ENCODE measurements at places on chromosomes 7 and 10. TPM values are rescaled to one million over a fixed set of nuclear protein-coding genes. Genes with fewer than 3 reads are reported as not detected.
A peak's percentile ranks its signal among the peaks of the same experiment; 100 is the strongest.

GRCh38 chr10:104300736-104301292 lies 31.8 kb downstream of the GSTO2 start:
- peak; percentile 95 for DNase-seq

DNA sequence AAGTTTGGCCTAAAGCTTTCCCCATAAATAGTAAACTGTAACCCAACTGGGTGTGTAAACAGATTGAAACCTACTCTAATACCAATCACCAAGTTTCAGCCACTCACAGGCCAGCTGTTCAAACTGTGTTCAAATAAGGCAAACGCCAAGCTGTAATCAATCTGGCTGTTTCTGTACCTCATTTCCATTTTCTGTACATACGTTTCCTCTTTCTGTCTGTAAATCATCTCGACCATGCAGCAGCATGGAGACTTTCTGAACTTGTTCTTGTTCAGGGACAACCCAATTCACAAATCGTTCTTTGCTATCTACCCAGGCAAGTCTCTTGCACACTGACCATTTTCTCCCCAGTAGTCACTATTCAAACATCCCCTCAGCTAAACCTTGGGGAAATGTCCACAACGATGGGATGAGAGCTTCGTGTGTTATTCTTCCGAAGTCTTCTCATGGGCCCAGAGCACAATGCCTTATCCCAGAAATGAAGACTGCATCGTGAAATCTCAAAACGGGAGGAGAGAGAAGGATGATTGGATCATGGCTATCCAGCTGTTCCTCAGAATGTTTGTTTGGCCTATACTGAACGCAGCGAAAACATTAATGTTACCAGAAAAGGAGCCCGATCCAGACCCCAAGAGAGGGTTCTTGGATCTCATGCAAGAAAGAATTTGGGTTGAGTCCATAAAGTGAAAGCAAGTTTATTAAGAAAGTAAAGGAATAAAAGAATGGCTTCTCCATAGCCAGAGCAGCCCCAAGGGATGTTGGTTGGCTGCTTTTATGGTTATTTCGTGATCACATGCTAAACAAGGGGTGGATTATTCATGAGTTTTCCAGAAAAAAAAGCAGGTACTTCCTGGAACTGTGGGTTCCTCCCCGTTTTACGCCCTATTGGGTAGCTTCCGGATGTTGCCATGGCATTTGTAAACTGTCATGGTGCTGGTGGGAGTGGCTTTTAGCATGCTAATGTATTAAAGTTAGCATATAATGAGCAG lies 86.2 kb downstream of the SLC16A9 start:
- DNase-seq = no peak

DNA sequence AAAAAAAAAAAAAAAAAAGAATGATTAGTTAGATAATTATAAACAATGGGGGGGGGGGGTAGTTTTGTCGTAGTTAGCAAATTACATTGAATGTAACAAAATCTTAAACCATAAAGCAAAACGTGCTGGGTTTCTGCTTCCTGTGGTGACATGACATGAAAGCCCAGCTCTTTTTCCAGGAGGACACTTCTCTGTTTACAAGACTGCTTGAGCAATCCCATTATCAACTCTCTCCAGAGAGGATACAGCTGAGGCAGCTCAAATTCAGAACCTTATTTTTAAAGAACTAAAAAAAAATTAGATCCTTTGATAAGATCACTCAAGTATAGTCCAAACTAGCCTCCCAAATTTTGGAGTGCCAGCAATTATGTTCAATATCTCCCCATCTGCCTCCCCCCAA lies 58.6 kb downstream of the ADRB1 start:
- DNase-seq = no peak

DNA sequence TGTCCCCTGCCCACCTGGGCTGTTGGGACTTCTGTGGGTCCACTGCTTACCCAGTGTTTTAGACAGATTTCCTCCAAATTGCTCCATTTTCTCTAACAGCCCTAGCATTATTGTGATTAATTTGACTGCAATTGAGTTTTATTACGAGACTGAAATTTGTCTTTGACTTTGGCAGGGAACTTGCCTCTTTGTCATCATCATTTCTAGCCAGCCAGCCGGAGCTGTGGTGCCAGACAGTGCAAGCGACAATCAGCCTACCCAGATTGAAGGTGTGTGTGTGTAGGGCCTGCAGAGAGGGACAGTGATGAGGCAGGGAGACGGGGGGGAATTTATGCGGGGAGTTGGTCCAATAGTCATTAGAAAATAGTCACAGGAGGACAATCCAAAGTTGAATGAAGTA lies 743.0 kb downstream of the NRG3 start:
- no peak for DNase-seq

DNA sequence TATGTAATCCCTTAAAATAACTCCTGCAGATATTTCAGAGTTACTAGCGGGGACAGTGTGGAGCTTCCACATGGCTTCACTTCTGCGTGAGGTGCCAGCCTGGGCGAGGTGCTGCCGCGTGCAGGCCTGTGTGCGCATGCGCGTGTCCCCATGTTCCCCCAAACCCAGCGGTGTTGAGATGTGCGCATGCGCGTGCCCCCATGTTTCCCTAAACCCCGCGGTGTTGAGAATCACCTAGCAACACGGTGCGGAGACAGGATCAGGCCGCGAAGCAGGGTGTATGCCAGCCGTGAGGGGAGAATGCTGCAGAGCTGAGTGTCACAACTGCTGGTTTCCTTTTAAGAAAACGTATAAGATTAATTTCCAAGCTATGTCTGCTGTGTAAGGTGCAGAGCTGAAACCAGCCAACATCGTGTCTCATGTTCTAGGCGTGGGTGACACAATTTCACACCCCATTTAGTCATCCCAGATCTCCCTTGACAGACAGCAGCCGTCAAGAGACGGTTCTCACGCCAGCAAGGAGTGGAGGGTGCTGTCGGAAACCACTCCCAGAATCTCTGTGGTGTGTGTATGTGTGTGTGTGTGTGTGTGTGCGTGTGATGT lies 71.9 kb upstream of the ADARB2 start:
- no peak for DNase-seq

GRCh38 chr10:35434533-35434932 lies 98.2 kb downstream of the CCNY start:
- DNase-seq = no peak

GRCh38 chr7:101357433-101357832 lies 5.2 kb upstream of the COL26A1 start:
- DNase-seq = no peak

- peak; percentile 89 for DNase-seq
Measured at GRCh38 chr10:60536529-60537114, 146.9 kb upstream of the ANK3 start.

The STAM gene
- 37.9 TPM for total RNA-seq

The CFAP69 gene
- 0.87 TPM for total RNA-seq

The PON3 gene
- 0.05 TPM for total RNA-seq

Measured in renal cortical epithelial cell (primary cell).